PC-9 (cell line): ENCODE measurements at places on chromosomes 3 and 15. TPM values are rescaled to one million over a fixed set of nuclear protein-coding genes. Genes with fewer than 3 reads are reported as not detected.

DNA sequence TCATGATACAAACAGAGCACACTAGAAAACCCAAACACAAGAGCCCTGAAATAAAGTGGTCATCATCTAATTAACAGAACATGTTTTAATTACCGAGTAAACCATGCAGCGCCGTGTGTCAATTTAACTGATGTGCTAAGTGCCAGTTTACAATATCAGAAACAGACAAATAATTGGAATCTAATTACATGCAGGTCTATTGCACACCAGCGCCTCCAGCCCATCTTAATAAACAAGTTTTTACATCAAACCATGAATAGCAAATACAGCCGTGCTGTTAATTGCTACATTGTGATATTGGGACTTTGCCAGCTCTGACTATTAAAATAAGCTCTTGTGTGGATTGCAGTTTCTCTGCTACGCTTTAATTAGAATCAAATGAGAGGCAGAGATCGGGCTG lies 510.2 kb upstream of the MDFIC2 start:
- DNase-seq = no peak

Gene SPATA12
- 0.43 and 0.57 TPM in 2 replicates for total RNA-seq

DNA sequence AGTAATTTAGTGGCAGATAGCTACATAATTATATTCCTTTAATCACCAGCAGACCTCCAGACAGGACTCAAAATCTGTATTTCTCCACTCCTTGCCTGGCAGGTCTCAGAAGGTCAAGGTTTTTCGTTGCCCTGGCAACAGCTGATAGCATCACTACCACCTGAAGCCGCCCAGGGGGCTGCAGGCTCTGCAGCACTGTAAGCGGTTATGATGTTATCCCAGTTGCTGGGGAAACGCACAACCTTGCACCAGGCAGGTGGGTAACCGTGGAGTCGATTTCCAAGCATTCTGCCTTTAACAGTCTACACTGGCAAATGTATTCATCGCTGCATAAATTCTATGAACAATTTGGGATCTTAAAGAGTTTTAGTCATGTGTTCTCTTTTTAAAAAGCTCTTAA lies 756.3 kb downstream of the NTRK3 start:
- DNase-seq = no peak

Gene CLDN16
- total RNA-seq = 0.20 and 0.46 TPM in 2 replicates

GRCh38 chr3:63150880-63151279 lies 127.2 kb upstream of the SYNPR start:
- no peak for DNase-seq

Gene LYSMD4
- 4.7 and 5.7 TPM in 2 replicates for total RNA-seq

DNA sequence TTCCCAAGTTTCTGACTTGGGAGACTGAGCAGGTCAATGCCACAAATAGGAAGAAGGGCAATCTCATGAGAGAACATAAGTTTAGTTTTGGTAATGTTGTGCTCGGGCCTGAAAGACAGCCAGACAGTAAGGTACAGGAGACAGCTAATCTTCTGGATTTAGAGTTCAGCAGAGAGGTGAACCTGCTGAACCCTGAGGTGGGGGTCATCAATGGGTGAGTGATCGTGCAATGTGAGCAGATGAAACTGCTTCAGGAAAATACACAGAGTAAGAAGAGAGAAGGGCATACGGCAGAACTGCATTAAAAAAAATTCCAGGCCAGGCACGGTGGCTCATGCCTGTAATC lies 23.3 kb downstream of the RUBCN start:
- DNase-seq = no peak

Gene DNAJC19
- 85.6 and 86.9 TPM in 2 replicates for total RNA-seq

Gene TRIM71
- total RNA-seq = not detected in 2 replicates

Gene MAGI1
- total RNA-seq = 23.3 and 24.1 TPM in 2 replicates

Gene GRAMD2A
- total RNA-seq = 48.5 and 60.2 TPM in 2 replicates

GRCh38 chr3:105369500-105370371 lies 3.0 kb downstream of the ALCAM start:
- DNase-seq = peak; percentile 73

GRCh38 chr3:191417457-191417729 lies 43.6 kb upstream of the PYDC2 start:
- no peak for DNase-seq

- DNase-seq = no peak
Observed at GRCh38 chr3:144437989-144438388, 466.4 kb downstream of the DIPK2A start.

- DNase-seq = no peak
Observed at GRCh38 chr15:62445244-62445643, 280.2 kb upstream of the C2CD4B start.

DNA sequence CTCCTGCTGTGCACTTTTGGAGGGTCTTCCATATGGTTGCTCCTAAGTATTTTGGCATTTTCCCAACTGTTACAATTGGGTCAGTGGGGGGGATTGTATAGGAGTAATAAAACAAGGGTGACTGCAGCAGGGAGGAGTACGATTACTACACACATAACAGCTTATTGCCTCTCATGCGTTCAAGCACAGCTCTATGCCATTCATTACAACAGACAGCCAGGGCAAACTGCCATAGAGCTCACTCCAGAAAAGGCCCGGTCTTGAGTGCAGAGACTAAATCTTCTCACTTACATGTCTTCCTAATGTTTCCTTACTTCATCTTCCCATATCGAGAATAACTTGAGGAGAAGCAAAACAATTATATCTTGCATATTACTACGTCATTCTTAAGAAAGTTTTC lies 1.4 kb upstream of the CHMP2B start:
- no peak for DNase-seq

DNA sequence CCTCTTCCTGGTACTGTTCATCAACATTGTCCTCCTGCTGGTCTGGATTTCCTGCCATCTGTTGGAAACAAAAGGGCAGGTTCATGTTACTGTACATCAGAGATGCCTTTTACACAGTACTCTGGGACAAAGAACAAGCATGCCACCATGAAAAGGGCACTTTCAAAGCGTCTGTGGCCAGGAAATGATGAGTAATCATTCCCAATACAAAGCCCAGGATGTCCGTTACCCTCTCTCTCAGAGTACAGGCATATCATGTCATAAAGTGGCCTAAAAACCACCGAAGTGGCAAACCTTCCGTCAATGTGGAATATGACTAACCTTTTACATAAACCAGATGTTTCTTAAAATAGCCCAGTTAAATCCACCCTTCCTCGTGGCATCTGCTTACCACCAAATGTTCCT lies 71.2 kb downstream of the GOLIM4 start:
- DNase-seq = peak; percentile 6

- no peak for DNase-seq
Observed at GRCh38 chr3:74338998-74339397, 275.5 kb downstream of the CNTN3 start.

- DNase-seq = peak; percentile 40
Observed at GRCh38 chr3:138082085-138082991, 33.1 kb downstream of the DZIP1L start.

- no peak for DNase-seq
Observed at GRCh38 chr15:43346305-43346704, 15.9 kb upstream of the LCMT2 start.

Gene ATP13A4
- 0.22 TPM in 1 of 2 replicates, not detected in the other for total RNA-seq

DNA sequence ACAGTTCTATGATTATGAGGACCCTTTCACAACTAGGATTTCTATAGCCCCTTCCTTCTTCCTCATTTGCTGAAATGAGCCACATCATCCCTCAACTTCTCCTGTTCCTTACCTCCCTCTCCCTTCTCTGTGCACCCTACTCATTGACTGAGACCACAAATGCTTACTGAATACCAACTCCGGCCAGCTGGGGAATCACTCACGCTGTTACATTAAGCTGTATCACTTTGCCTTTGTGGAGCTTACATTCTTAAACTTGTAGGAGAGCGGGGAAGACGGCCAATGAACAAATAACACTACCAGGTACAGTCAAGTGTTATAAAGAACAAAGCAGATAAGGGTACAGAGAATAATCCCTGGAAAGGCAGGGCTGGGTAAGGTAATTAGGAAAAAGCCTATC lies 5.7 kb downstream of the SUCLG2 start:
- no peak for DNase-seq

GRCh38 chr3:149403443-149403842 lies 26.0 kb upstream of the TM4SF1 start:
- DNase-seq = no peak

Gene SLCO2A1
- 0.44 and 0.70 TPM in 2 replicates for total RNA-seq

DNA sequence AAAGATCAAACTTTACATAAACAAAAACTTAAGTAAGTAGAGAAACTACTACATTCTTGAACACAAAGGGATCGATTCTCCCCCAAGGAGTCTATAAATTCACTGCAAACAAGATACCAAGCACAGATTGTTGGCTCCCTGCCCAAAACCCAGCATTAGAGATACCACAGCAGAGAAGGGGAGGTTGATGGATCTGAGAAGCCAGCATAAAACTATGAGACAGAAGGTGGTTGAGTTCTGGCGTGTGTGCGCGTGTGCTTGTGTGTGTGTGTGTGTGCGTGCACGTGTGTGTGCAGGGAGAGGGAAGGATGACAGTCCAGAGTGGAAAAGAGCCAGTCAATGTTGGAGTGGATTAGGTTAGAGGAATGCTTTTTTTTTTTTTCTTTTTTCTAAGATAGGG lies 143.2 kb upstream of the PRR20G start:
- no peak for DNase-seq

- no peak for DNase-seq
Observed at GRCh38 chr3:104316118-104316517, 1050.6 kb upstream of the ALCAM start.

- peak; percentile 14 for DNase-seq
Observed at GRCh38 chr3:131903988-131904415, 130.8 kb downstream of the CPNE4 start.

- no peak for DNase-seq
Observed at GRCh38 chr15:75606711-75607699, 18.5 kb downstream of the SNUPN start.

DNA sequence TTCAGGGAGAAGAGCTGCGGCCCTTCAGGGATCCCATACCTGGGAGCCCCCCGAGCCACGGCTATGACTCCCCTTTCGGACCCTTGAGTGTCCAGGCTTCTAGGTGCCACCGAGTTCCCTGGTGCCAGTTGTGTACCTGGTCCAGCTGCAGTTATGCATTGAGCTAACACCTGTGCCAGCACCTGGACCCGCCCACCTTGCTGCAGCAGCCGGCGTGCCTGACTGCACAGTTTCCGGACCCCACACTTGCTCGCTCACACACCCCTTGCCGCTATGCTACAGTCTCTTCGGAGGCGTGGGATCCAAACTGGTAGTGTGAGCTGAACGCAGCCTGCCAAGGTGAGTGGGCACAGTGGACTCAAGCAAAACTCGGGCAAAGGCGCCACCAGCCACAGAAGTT lies 284.5 kb upstream of the ROBO1 start:
- DNase-seq = no peak
